ENCODE measurements at places on chromosomes 4 and X.

- no peak for DNase-seq
Observed at GRCh38 chrX:2894885-2895292, 34.2 kb downstream of the ARSD start.

- no peak for DNase-seq
Observed at GRCh38 chr4:180336494-180337090, 1906.6 kb upstream of the TENM3 start.

DNA sequence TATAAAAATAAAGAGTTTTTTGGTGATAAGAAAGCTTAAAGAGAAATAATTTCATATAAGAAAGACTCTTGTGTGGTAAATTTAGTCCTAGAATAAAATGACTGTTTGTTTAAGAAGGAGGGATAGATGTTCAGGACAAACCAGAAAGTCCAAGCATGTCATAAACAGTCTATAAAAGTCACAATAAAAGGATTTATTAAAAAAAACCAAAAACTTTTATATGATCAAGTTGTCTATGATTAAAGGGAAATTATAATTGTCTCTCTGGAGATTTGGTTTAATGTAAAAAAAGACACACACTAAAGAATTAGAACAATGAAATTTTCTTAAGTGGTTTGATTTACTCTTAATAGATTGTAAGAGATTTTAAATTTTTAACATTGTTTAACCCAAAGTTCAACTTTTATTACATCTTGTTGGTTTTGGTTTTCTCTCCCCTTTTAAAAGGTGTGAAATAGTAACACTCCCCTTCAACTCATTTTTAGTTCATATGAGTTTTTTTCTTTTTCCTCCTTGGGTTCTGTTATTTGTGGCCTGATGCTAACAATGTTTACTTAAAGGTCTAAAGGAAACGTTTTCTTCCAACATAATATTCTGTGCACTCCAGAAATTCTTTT is 89.7 kb downstream of the PDHA2 start:
- DNase-seq, result no peak

GRCh38 chr4:113452868-113453620 is 308.5 kb downstream of the CAMK2D start:
- DNase-seq, result no peak

- no peak for DNase-seq
Observed at GRCh38 chrX:140022482-140022881, 57.2 kb upstream of the CXorf66 start.

GRCh38 chr4:164239976-164240375 is 514.0 kb upstream of the SMIM31 start:
- no peak for DNase-seq

GRCh38 chr4:27198971-27199370 is 338.3 kb downstream of the STIM2 start:
- DNase-seq, result no peak
